ENCODE measurements at places on chromosomes 7 and 10.

DNA sequence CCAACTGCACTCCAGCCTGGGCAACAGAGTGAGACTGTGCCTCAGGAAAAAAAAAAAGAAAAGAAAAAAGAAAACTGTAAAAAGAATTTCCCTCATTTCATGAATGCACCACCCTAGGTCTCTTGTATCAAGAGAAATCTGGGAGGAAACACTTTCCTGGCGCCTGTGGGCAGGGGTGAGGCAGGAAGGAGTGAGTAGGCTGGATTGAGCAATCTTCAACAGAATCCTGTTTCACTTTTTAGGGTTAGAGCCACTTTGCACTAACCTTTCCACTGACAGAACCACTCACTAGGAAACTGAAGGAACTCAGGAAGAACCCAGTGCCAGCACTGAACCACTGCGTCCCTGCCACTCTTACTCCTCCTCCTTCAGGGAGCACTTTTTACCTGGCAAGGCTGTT is 282.1 kb downstream of the CCDC3 start:
- DNase-seq: no peak

GRCh38 chr7:144384071-144384470 is 19.4 kb downstream of the NOBOX start:
- DNase-seq: no peak

DNA sequence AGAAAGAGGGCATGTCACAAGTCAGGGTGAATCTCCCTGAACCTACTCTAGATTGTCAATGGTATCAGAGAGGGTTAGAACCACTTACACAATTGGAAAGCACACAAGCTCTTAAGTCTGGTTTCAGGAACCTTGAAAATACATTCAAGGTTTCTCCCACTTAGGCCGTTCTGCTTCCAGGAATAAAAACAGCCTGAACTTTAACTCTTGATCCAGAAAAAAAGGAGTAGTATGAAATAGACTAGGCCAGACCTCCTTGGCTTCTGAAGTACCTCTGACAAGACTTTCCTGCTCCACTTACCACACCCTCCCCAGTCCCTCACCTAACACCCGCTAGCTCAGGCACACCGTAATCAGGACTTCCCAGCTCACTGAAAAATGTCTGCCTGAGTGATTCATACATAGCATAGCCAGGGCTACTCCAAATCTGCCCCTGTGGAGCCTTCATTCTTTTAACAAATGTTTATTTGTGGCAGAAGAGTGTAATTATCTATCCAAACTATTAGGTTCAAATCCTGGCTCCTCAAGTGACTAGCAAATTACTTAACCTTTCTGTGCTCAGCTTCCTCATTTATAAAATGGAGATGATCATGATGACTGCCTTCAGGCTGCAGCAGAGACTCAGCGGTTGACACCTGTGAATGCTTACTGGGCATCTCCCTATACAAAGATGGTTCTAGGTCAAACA is 30.3 kb upstream of the IL6 start:
- no peak for DNase-seq

DNA sequence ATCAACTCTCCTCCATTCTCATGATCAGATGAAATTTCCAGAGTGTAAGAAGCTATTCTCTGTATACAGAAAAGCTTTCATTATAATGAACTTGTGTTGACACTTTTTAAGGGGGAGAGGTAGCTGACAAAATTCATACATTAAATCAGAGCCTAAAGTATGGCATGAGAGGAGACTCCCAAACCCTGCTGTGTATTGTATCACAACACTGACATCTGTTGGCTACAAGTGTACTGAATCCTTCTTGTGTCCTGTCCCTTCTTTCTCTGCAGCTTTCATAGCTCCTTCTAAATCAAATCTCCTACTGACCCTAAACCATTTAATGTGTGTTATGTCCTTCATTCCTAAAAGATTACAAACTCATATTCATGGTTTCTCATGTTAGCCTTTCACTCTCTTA is 70.9 kb downstream of the GCC1 start:
- DNase-seq: no peak

DNA sequence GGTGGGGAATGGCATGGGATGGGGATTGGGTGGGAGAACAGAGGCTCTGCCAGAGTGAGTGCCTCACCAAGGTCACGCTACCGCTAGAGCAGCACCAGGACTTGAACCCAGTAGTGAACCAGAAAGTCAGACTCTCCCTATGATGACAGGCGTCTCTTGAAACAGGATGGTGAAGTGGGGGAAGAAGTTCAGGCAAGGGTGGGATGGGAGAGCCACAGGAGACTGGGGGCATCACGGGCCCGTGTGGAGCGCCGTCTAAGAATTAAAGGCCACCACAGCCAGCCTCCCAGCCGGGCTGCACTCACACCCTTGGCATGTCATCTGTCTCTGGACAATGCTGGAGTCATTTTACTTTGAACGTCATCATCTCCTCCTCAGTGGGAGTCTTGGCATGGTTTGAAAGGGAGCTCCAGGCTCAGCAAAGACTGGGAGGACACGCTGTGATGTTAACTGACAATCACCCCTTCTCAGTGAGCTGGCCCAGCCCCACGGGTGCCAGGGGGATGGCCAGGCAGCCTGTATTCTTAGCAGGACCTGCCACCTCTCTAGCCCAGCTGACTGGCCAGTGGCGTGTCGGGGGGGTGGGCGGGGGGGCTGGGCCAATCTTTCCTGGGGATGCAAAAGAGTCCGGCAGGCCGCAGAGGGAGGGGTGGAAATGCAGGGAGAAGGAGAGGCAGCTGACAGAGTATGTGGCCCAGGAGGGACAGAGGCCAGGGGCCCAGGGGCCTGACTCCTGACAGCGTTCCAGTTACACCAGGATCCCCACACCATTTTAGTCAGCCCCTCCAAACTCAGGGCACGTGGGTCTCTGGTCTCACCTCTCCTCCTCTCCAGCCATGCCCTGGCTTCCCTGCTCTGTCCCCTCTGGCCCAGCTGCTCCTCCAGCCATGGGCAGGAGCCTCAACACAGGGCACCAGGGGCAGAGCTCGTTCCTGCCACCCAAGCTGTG is 96.2 kb downstream of the VOPP1 start:
- DNase-seq: no peak

- no peak for DNase-seq
Observed at GRCh38 chr7:123797673-123798531, 47.1 kb upstream of the HYAL4 start.

DNA sequence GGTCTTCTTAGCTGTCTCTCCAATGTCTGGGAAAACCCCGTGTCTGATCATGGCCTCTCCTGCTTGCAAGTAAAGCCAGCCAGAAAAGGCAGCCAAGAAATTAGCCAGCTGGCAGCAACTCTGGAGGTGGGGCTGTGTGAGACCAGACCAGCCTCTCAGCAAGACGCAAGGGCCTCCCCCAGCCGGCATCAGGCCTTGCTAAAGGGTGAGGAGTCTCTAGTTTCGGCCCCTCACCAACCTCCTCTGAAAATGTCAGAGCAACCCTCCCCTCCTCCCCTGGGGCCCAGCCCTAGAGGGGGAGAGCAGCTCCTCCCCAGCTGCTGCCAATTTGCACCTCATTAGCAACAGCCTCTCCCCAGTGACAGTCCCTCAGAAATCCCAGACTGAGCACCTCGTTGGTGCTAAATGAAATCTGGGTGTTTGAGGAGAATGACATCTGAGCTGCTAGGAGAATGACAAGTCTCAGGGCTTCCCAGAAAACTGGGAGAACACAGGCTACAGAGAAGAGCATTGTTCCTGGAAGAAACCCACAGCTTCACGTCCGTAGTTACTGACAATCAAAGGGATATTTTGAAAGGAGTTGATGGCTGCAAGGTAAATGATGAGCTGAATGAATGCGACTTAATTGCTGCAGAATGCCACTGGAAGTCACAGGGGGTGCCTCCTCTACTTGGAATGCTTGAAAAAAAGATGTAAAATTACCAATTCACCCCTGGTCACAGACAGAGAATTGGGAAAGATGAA is 25.9 kb downstream of the DGKI start:
- DNase-seq: no peak

DNA sequence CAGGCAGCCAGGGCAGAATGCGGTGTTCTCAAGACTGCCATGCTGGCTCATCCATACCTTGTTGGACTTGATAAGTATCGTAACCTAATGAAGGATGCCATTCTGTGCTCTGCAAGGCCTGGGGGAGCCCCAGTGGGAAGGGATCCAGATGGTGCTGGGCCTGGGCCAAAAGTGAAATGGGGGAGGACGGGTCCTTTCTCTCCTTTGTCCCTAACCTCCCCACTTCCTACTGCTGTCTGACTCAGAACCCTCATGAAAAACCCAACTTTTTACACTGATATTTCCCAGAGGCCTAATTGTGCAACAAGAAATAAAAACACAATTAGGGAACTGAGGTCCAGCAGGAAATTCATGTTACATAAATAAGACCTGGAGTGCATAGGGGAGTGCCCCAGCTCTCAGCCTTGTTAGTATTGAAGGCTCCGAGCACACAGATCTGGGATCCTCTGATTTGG is 193.7 kb upstream of the SVIL start:
- DNase-seq: no peak

GRCh38 chr7:71348821-71349681 is 217.1 kb downstream of the GALNT17 start:
- no peak for DNase-seq

Measured in stimulated activated CD8-positive, alpha-beta memory T cell treated with anti-CD3 and anti-CD28 coated beads, Interleukin-7, amount 100 ng/mL, for 4 hours (primary cell).